ENCODE measurements at places on chromosomes 16 and 17.

DNA sequence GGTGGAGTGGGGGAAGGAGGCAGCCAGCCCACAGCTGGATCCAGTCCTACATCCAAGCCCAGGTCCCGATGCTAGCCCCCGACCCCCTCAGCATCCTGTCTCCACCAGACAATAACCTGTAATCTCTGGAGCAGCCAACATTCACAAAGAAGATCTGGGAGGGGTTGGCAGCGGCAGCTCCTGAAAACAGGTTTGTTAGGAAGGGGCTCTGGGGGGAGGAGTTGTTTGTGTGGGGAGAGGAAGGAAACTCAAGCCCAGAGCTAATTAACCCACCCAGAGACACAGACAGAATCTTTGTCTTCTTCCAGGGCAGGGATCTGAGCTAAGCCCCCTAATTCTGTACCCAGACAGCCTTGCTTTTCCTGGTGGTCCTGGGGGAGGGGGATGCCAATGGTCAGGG, 4.6 kb upstream of the C17orf113 start:
- DNase-seq = no peak

GRCh38 chr17:14779241-14779640, 478.4 kb downstream of the HS3ST3B1 start:
- no peak for DNase-seq

DNA sequence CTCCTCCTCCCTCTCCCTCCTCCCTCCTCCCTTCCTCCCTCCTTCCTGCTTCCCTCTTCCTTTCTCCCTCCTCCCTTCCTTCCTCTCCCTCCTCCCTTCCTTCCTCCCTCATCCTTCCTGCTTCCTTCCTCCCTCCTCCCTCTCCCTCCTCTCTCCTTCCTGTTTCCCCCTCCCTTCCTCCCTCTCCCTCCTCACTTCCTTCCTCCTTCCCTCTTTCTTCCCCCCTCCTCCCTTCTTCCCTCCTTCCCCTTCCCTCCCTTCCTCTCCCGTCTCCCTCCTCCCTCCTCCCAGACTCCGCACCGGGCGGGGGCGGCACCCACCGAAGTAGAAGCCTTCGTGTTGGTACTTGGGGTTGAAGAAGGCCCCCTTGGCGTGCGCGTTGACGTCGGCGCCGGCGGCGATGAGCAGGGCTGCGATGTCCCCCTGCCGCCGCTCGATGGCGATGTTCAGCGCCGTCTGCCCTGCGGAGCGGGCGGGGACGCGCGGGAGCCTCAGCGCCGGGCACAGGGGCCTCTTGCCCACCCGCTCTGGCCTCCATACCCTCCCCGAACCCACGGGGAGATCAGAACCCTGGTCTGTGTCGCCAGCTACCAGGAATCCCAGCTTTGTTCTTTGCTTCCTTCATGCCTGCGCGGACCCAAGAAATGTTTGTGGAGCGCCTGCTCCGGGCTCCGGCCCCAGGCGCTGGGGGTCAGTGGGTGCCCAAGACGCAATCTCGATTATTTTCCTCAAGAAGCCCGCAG, 22.2 kb downstream of the TRPV3 start:
- peak; percentile 43 for DNase-seq

- DNase-seq = no peak
These were observed 11.2 kb downstream of the EPN2 start for GRCh38 chr17:19248151-19248927.

DNA sequence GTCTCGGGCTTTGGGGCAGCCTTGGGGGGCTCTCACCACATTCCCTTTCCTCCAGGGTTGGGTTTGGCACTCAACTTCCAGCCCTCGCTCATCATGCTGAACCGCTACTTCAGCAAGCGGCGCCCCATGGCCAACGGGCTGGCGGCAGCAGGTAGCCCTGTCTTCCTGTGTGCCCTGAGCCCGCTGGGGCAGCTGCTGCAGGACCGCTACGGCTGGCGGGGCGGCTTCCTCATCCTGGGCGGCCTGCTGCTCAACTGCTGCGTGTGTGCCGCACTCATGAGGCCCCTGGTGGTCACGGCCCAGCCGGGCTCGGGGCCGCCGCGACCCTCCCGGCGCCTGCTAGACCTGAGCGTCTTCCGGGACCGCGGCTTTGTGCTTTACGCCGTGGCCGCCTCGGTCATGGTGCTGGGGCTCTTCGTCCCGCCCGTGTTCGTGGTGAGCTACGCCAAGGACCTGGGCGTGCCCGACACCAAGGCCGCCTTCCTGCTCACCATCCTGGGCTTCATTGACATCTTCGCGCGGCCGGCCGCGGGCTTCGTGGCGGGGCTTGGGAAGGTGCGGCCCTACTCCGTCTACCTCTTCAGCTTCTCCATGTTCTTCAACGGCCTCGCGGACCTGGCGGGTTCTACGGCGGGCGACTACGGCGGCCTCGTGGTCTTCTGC, 8.4 kb downstream of the SLC16A3 start:
- DNase-seq = no peak

- DNase-seq = no peak
These were observed 19.1 kb downstream of the RGS9 start for GRCh38 chr17:65156185-65156834.

GRCh38 chr16:30660424-30661261, 2.4 kb downstream of the FBRS start:
- peak; percentile 71 for DNase-seq

DNA sequence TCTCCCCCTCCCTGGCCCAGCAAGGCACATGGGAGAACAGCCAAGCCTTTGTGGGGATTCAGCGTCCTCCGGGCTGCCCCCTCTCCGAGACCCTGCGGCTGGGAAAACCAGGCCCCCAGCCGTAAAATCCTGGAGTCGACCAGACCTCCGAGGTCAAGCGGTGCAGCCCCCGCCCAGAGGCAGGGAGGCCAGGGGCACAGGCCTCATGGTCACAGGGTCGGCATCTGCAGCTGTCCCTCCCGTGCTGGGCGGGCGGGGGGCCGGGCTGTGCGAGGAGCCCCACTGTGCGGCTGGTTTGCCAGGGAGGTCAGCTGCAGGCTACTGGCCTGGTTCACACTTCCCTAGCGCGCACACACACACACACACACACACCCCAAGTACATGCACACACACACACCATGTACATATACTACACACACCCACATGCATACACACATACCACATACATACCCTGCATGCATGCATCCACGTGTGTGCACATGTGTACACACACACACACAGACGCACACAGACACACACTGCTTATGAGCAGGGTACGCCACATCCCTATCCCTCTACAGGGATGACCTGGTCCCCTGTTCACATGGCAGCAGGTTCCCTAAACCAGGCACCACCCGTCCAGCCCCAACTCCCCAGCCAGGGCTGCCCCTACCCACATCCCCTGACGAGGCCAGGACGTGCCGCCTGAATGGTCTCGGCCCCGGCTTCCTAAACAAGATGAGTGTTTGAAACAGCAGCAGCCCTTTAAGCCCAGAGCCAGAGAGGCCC, 108.9 kb upstream of the CIBAR2 start:
- DNase-seq = no peak

GRCh38 chr17:49193513-49194296, 16.7 kb downstream of the GNGT2 start:
- DNase-seq = no peak

DNA sequence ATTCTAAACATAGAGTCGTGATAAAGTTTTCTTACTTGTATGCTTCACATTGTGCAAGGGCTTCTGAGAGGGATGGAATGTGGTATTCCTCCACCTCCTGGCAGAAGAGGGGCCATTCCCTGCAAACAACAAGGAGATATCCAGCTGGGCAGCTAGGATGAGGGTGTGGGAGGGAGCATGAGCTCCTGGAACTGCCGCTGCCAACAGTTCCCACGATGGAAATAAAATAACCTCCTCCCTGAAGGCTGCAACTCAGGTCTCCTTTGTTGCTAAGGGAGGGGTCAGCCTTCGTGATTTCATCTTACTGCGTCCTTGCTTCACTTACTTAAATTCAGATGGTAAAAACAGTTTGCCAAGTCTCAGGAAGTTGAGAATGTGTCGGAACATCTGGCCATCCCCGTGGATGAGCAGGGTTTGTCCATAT, 15.6 kb downstream of the PLEKHG4 start:
- DNase-seq = no peak

- DNase-seq = no peak
These were observed 8.1 kb upstream of the DNASE1 start for GRCh38 chr16:3646348-3646920.

DNA sequence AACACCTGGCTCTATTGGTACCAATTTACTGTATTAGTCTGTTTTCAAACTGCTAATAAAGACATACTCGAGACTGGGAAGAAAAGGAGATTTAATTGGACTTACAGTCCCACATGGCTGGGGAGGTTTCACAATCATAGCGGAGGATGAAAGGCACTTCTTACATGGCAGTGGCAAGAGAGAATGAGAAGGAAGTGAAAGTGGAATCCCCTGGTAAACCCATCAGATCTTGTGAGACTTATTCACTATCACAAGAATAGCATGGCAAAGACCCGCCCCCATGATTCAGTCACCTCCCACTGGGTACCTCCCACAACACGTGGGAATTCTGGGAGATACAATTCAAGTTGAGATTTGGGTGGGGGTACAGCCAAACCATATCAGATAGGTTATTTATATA, 22.6 kb upstream of the GOSR1 start:
- no peak for DNase-seq
